Dermis microvascular lymphatic vessel endothelial cell (primary cell): ENCODE measurements at places on chromosomes 3 and 15.

- no peak for DNase-seq
Measured at GRCh38 chr3:43221076-43221475, 65.3 kb upstream of the SNRK start.

- no peak for DNase-seq
Measured at GRCh38 chr3:190617185-190617584, 103.3 kb downstream of the IL1RAP start.

DNA sequence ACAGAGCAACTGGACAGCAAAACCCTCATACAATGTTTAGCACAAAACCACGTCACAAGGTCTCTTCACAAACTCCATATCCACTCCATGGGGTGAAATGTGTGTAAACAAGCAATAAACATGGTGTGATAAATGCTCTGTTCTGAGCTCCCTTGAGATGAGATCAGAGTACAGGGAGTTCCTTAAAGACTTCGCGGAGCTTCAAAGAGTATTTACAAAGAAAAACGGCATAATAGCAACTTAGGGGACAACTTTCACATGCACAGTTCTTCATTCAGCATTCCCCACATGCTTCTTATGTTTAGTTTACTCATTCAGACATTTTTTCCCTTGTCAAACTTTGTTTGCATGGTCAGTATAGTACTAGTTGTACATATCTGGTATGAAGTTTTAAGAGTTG lies 52.5 kb upstream of the SUCLG2 start:
- DNase-seq: no peak

GRCh38 chr15:49024840-49025239 lies 21.4 kb downstream of the SECISBP2L start:
- no peak for DNase-seq

DNA sequence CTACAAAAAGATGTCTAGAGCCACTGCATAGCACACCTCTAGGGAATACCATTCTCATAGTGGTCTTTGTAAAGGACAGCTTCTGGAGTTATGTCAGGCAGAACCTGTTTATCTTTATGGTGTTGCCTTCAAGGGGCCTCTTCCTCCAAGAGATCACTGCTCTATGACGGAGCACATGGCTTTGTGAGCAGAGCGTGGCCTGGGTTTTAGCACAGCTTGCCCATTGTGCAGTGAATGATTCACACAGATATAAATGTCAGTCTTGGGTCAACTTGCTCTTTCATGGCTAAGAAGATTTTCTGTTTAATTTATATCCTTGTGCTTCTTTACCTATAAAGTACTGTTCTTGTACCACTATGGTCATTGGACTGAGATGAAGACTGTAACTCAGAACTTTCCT lies 41.5 kb upstream of the RBMS3 start:
- no peak for DNase-seq

GRCh38 chr3:113304102-113304501 lies 92.7 kb downstream of the BOC start:
- no peak for DNase-seq

DNA sequence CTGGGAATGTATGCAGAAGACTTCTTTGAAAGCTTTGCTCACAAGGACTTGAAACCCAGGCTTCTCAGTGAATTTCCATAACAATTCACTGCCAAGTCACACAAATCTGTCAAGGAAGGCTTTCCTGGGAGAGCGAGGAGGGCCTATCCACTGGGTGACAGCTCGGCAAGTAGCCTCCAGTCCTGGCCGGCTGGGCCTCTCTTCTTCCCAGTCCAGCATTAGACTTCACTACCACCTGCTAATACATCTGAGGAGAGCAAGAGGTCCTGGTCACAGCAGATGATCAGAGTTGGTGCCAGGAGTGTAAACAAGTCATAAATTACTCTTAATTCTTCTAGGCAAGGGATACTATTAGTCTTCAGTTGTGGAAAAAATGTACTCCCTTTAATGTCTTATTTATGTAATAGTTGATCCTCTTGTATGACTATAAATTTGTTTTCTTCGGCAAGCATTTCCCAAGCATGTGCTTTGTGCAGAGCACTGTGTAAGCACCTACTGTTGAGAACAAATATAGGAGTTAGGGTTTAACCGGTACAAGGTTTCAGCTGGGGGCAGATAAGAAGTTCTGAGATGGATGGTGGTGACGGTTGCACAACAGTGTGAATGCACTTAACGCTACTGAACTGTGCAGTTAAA lies 162.9 kb downstream of the VGLL4 start:
- no peak for DNase-seq

DNA sequence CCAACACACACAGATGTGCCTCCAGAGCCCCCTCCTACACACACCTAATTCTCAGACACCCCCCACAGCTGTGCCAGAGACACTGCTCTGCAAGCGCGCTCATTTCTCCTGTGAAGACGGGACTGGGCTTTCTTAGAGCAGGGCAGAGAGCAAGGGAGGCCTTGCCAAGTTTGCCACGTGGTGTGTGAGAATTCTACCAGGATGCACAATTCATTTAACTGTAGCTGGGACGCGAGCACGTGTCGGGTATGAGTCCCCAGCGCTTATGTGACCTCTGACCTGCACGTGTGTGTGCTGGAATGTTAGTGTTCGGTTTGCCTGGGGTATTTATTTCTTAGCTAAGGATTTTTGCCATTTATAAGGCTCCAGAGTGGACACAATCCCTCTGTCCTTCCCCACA lies 37.0 kb downstream of the FEM1B start:
- DNase-seq: peak; percentile 62
